ENCODE measurements at places on chromosomes 7 and 10.

DNA sequence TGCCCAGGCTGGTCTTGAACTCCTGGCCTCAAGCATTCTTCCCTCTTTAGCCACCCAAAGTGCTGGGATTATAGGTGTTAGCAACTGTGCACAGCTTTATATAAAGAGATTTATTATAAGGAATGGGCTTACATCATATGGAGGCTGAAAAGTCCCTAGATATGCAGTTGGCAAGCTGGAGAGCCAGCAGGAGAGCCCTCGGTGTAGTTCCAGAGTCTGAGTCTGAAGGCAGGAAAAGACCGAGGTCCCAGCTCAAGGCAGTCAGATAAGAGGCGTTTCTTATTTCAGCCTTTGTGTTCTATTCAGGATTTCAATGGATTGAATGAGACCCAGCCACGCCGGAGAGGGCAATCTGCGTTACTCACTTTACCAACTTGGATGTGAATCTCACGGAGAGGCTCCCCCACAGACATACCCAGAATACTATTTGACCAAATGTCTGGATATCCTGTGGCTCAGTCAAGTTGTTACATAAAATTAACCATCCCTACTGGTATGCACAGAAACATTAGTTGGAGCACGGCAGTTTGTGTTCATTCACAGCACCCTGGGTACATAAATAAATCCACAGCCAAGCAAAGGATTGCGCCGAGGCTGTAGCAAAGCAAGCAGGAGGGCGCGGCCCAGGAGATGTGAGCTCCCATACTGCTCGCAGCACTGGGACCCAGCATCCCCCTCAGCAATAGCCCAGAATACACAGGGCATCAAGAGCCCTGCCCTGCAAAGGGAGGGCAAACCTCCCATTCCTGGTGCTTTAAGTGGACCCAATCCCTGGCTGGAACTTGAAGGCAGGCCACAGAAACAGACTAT is 158.4 kb upstream of the ZNF32 start:
- no peak for DNase-seq

DNA sequence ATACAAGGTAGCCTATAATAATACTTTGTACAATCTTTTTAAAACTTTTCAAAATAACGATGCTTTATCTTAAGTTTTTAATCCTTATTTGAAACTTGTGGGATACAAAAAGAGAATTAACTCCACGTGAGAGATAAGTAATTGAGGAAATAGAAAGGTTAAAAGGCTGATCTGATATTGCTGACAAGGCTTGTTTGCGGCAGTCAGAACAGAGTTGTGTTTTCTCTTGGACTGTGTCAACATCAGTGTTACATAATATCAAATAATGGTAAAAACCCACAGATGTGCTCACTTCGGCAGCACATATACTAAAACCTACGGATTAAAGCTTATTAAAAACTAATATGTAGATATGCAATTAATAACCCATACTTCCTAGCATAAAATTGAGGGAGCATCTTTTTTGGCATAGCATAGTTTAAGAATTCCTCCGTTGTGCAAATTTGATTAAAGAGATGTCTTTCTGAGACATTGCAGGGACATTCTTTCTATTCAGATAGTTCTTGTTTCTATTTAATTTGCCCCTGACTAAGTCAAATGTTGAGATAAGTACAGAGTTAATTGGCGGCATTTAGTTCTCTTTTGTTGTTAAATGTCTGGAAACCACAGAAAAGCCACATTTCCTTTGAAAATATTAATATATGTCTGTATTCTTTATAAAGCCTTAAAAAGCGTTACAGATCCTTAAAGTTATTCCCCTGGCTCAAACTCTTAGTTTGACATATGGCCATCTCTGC is 63.3 kb downstream of the FAM185A start:
- no peak for DNase-seq

- DNase-seq: no peak
These were observed 323.7 kb downstream of the RPS24 start for GRCh38 chr10:78357141-78358063.

GRCh38 chr7:7918736-7919448 is 49.7 kb upstream of the GLCCI1 start:
- DNase-seq: no peak

GRCh38 chr7:71221049-71221448 is 89.1 kb downstream of the GALNT17 start:
- DNase-seq: no peak

GRCh38 chr10:48613016-48613415 is 8.1 kb upstream of the ARHGAP22 start:
- no peak for DNase-seq

DNA sequence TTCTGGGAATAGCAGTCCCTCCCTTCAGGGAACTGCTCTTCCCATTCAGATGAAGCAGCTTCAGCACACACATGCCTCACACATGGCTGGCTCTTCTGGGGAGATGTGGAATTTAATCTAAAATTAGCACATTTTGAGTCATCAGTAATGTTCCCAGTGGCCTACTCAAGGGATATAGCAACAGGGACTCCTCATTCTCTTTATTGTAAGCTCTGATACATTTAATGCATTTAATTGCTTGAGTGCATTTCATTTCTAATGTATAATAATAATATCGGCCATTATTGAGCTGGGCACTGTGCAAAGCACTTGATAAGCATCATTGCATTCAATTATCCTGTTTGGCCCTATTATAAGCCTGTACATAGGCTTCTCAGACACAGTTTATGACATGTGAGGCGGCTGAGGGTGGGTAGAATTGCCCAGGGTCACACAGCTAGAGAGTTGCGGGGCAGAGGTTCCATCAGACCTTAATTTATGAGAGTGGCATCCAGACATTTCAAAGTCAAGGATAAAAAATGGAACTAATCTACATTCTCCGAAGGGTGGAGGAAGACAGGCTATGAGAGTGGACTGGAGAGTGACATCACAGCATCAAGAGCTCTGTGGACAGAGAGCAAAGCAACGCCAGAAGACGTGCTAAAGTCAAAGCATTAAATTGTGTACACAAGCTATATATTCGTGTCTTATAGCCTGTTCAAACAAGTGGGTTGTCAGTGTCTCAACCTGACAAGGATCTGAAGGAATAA is 76.8 kb downstream of the LANCL2 start:
- no peak for DNase-seq

- DNase-seq: no peak
These were observed 44.1 kb downstream of the DGKB start for GRCh38 chr7:14858410-14858809.

All from stimulated activated CD8-positive, alpha-beta memory T cell treated with anti-CD3 and anti-CD28 coated beads, Interleukin-4, amount 100 ng/mL, for 24 hours (primary cell).